Mesenteric fat pad (tissue), 1 donor: ENCODE measurements at places on chromosomes 11 and 22.

DNA sequence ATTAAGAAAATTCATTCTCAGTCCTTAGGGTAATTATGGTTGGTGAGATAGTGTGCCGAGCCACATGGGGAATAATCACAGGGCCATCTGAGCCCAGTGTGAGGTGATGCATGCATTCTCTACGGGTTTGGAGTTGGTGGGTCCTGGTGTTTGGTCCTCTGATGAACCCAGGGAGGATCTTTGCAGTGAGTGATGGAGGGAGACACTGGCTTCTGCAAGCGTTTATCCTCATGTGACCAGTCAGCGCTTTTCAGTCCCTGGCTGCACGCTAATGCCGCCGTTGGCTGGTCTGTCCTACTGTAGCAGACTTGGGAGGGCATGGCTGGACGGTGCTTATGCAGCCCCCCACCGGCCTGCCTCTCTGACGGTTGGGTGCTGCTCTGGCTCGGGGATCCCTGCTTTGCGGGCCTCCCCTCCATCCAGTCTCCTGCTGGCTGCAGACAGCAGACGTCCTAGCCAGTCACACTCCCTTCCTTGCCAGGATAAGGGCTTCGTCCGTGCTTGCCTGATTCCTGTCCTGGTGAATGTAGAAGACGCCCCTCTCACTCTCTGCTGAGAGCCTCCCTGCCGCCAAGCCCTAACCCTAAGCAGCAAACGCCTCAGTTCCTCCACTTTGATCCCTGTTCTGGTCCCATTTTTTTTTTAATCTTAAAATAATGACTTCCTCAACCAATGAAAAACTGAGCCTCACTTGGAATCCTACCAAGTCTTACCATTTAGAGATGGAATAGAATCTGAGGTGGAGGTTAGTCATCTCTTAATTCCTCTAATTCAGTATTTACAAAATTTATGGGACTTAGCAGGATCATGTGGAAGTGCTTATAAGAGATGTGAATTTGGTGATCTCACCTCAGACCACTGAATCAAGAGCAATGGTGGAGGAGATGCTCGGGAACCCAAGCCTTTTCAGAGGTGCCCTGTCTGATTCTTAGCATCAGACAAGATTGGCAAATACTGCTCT is 143.7 kb upstream of the SORL1-AS1 start:
- no peak for DNase-seq

DNA sequence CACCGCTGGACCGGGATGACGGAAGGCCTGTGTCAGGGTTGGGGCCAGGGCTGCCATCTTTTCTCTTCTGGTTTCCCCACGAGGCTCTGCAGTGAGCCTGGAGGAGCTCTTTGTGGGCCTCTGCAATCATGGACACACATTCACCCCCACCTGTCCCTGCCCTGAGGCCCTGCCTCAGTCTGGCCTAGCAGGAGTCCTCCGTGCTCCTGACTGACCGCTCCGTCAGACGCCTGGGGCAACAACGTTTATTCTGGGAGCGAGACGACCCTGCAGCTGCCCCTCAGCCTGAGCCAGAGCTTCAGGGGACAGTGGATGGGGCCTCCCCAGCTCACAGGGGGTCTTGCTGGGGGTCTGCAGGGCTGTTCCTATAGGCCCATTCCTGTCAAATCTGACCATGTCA is 8.2 kb upstream of the MYEOV start:
- DNase-seq: no peak

GRCh38 chr11:68471360-68472340 is 11.1 kb downstream of the PPP6R3 start:
- DNase-seq: no peak

DNA sequence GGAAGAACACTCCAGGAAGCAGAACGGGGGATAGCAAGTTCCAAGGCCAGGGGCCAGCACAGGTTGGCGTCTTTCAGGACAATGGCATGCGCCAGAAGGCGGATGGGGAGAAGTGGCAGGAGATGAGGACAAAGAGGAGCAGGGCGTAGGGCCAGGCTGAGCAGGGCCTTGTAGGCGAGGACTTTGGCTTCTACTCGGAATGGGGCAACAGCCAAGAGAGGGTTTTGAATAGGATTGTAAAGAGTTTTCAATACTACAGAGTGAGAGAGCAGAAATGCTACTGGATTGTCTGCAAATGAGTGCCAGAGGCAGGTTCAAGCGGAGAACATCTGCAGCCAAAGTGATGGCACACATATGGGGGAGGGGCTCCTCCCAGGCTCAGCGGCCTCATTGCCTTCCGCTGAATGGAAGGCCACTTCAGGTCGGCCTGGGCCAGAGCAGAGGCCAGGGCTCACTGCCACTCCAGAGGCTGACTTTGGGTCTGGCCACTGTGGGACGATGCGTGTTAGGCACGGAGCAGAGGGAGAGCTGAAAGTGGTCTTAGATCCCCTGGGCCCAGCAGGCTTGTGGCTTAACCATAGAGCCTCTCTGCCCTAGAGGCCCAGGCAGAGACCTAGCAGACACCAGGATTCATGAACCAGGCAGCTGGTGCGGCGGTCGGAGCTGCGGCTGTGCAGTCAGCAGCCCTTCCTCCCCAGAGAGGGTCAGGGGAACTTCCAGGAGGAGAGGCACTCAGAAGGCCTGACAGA is 118.2 kb downstream of the DSCAML1 start:
- no peak for DNase-seq

GRCh38 chr11:118980191-118980881 is 8.8 kb downstream of the FOXR1 start:
- DNase-seq: no peak

GRCh38 chr11:33889296-33889695 is 2.6 kb downstream of the LMO2 start:
- no peak for DNase-seq

GRCh38 chr22:42296381-42296853 is 26.0 kb upstream of the TCF20 start:
- DNase-seq: no peak

DNA sequence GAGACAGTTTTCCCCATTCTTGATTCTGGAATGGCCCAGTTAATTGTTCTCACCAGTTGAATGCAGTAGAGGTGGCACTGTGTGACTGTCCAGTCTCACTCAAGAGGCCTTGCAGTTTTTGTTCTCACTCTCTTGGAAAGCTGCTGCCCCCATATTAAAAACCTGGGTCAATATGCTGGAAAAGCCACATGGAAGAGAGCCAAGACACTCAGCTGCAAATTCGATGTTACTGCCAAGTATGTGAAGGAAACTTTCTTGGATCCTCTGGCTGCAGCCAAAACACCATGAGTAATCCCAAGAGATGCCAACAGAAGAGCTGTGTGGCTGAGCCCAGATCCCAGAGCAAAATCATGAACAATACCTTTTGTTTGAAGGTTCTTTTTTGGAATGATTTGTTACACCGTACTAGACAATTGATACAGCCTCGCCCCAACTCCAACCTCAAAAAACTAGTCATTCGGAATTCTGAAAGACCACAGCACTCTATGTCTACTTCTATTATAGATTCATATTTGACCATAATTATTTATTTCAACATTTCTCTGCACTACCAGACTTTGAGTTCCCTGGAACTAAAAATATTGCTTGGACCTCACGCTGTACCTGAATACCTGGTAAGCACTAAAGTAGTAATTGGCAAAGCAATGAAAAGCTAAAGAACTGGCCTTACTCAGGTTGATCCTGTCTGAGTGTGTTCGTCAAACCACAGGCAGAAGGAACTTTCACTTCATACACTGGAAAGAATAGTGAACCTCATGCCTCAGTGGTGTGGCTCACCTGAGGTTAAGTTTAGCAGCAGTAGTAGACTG is 378.8 kb downstream of the ETS1 start:
- no peak for DNase-seq

DNA sequence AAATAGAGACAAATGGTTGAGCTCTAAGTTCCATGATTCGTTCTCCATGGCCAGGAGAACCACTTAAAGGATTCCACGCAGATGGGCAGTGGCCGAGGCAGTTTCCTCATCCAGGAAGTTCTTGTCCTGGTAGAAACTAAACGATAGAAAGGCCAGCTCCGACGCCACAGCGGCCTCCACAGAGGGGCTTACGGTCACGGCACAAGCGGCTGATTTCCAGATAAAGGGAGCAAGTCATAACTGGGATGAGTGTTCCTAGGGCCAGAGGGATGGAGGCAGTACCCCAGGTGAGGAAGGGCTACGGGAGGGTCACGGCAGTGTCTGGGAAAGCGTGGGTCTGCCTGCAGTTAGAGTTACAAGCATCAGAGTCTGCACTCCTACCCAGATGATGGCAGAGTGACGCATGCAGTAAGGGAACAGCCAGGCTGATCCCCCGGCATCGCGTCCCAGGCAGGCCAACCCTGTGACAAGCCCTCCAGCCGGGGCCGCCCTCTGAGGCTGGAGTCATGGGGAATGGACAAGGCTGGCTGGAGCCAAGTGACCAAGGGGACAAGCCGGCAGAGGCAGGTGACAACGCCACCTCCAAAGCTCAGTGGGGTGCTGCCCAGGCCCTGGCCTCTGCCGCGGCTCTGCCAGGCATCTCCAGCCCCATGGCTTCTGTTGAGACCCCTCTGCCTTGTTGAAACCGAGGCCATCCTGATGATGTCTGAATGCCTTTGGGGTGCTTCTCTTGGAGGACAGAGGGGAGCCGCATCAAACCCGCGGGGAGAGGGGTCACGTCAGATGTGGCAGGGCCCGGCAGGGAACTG is 475.1 kb downstream of the BRD1 start:
- peak; percentile 80 for DNase-seq

GRCh38 chr11:124898711-124899110 is 1.0 kb upstream of the ROBO4 start:
- peak; percentile 85 for DNase-seq

DNA sequence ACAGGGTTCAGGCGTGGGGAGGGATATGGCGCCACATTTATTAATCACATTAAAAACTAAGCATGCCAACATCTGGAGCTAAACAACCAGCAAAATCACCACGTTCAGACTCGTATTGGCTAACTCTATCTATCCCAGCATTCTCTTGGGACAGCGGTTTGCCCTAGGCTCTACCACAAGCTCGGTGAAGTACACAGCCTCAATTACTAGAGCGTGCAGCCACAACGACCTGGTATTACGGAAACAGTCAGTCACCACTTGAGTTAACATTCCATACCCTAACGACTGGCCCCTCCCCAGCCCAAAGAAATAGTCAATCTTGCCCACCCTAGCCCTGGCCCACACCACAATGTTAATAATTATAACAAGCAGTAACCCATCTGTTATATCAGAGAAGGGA is 32.1 kb downstream of the APOL5 start:
- no peak for DNase-seq

- no peak for DNase-seq
Measured at GRCh38 chr11:75539459-75540334, 14.0 kb upstream of the GDPD5 start.

DNA sequence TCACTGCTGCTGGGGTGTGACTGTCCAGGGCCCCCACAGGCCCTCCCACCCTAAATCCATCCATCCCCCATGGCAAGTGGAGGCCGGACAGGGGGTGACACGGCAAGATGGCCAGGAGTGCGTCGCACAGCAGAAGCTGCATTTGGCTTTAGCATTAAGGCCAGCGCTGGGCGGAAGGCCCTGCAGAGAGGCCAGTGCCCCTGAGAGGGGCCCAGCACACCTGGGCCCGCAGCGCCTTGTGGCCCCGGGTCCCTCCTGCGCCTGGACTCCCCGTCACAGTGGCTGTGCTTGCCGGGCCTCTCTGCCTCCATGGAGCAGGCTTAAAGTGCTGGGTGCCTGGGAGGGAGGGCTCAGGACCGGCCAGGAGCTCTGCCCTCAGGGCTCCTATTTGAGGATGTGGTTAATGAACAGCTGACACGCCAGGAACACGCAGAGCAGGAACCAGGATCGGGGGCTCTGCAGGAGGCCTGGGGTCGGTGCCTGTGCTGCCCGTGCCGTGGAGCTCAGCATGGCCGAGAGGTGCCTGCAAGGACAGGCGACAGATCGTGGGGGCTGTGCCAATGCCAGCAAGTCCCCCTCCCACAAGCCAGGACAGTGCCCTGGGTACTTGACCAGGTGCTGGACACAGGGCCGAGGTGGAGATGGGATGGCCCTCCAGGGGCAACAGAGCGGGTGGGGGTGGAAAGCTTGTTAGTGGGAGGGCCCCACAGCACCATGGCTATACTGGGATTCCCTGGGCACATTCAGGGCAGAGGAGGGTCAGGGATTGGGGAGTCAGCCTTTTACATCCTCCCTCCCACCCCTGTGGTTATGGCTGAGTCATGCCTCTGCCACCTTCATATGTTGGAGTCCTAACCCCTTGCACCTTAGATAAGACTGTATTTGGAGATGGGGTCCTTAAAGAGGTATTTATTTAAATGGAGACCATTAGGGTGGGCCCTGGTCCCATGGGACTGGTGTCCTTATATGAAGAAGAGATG is 30.9 kb upstream of the CARS1 start:
- DNase-seq: no peak

- peak; percentile 95 for DNase-seq
Measured at GRCh38 chr22:23716811-23717801, 26.3 kb downstream of the RGL4 start.

GRCh38 chr11:92104349-92104748 is 120.3 kb upstream of the FAT3 start:
- DNase-seq: no peak

DNA sequence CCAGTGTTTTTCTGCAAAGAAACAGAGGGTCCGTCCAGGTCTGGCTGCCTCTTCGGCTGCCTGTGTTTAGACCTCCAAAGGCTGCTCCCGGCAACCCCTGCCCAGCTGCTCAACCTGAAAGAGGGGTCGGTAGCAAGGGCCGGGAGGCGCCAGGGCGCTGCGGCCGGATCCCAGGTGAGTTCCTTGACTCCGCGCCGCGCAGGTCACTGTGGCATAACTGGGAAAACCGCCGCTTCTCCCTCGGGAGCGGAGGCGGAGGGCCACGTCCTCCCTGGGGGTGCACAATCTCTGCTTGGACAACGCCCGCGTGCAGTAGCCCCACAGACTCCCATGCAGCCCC is 1.0 kb upstream of the BRSK2 start:
- no peak for DNase-seq

DNA sequence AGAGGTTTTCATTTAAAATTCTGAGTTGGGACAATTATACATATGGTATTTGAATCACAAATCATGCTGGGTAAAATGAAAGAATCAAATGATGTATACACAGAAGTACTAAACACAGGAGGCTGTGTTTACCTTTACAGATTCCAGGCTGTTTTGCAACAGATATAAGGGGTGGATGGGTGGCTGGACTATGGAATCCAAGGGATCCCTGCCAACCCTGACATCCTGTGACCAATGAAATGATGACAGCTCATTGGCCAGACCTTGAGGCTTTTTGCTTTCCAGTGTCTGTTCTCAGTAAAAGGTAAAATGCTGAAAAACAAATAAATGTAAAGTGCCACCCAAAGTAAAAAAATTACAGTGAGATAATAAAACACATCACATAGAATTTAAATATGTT is 3.3 kb upstream of the DDI1 start:
- DNase-seq: no peak

- DNase-seq: no peak
Measured at GRCh38 chr11:126452241-126453101, 97.0 kb downstream of the ST3GAL4 start.

- DNase-seq: no peak
Measured at GRCh38 chr11:123839131-123839530, 33.0 kb upstream of the OR6M1 start.
